ENCODE measurements at places on chromosomes 11 and 22.

GRCh38 chr11:72317982-72318381 lies 74.0 kb upstream of the PHOX2A start:
- no peak for DNase-seq

DNA sequence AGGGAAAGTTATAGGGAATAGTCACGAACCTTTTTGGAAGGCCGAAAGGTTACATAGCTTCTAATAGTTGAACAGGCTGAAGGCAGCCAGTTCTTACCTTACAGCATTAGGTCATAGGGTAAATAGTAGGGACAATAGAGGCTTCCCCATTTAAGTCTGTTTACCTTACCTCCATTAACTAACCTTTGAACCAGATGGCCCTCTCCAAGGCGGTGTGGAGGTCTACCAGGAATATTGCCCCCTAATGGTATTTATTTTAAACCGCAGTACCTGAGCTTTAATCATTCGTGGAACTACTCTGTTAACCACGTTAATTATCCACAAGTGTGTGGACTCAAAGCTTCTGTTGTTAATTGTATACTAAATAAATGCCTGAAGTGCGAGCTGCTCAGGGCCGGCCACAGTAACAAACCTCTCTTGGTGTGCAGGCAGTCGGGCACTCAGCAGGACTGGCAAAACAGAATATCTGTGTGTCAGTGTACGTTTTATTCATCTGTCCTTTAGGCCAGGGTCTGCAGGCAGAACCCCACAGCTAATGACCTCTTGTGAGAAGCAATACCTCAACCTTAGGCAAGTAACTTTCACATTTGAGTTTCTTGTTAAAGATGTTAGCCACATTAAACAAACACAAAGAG lies 81.7 kb downstream of the PRCP start:
- DNase-seq: no peak

DNA sequence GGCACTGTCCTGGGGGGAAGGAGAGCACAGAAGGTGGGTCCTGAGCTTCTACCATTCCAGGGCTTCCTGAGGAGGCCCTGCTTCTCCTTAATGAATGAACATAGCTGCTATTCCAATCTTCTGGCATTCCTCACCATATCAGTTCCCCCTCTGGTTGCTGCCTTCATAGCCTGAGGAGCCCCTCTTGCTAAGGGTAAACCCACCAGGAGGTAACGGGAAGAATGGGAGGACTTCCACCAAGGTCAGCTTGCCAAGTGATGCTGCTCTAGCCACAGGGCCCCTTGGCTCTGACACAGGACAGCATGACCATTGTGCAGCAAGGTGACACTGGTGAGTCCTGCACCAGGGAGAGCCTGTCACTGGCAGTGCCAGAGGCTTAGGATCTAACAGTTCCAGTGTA lies 1022.5 kb downstream of the TBC1D22A start:
- no peak for DNase-seq

DNA sequence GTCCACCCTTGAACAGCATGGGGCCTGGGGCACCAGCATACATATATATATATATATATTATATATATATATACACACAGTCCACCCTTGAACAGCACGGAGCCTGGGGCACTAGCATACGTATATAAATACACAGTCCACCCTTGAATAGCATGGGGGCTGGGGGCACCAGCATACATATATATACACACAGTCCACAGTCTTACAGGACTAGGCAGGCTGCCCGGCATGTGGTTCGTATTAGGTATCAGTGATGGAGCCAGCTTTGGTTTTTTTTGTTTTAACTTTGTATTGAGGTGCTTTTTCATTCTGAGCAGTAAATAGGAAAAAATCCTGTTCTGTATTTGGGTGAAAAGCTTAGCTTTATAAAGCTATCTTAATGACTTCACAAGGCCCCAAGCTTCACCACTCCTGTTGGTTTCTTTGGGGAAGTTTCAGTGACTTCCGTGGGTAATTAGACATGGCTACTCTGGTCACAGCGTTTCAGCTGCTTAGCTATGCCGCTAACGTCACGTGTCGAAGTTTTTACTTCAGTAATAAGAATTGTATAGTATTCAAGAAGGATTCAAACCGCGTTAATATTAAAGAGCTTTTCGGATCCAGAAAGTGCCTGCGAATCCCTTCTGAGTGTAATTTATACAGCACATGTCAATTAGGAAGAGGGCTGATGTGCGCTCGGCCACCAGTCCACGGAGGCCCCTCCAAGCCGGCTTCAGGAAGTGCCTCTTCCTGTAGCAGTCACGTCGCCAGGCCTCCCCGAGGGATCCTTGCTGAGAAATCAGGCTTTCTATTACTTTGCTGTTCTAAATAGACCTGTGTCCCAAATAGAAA lies 179.7 kb downstream of the TBC1D22A start:
- DNase-seq: no peak

DNA sequence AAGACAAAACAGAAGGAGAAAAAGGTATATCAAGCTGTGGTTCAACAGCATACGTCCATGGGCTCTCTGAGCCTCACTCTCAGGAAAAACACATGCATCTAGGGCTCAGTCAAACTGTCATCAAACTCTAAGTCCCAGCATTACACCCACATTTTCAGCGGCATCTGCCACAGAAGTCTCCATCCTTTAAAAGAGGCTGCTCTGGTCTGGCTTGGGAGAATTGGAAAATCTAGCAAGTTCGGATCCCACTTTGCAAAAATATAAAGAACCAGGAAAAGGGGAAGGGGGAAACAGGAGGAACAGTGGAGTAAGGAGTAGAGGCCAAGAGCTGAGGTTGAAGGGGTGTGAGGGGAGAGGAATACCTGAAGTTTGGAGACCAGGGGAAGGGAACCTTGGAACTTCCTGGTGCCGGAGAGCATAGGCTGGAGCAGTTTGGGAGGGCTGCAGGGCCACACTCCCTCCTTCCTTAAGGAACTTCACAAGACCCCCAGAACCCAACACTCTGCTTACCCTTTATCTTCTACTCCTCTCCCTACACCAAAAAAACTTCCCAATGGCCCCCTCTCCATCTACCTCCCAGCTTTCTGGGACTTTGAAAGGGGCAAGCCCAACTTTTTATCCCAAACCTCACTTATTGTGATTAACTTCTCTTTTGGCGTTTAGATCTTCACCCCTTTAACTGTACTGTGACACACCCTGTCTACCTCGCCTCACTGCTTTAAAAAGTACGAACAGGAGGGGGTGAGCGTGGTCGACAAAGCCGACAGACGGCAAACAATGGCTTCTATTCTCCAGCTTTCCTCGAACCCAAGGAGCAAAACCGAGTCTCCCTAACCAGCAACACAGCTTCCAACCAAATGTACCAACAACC lies 4.0 kb downstream of the PAX6 start:
- no peak for DNase-seq

DNA sequence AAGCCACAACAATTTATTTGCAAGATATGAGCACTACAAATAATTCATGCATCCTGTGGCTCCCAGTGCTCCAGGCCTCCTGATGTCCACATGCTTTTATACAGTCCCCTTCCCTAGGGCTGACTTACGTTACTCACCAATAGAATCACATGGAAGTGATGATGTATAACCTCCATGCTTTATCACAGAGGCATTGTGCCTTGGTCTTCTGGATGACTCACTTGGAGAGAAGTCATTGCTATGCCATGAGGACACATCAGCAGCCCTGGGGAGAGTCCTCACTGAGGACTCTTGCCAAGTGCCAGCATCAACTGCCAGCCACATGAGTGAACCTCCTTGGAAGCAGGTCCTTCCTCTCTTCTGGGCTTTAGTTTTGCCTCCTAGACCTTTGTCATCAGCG lies 22.0 kb upstream of the IGSF9B start:
- no peak for DNase-seq

DNA sequence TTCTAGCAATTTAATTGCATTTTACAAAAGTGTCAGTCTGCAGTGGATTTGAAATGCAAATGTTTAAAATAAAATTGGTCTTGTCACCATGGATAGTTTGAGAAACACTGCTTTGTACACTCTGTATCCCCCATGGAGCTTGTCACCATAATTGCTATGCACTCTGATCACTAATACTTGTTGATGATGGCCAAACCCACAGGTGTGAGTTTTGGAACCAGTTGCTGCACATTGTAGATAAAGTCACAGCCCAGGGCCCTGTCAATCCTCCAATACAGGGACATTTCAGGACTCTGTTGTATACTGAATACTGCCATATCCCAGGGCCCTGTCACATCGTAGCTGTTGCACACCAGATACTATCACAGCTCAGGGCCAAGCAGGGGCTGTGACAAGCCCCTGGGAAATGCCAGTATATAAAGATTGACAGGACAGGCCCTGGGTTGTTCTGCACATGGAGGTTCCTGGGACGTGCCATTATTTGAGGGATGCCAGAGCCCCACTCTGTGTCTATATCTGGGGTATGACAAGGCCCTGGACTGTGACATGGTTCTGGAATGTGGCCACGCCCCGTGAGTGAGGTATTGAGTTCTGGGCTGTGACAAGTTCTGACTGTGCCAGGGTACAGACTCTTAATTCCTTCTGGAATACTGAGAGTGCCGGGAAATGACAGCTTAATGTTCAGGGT lies 27.9 kb upstream of the SMPD1 start:
- no peak for DNase-seq

DNA sequence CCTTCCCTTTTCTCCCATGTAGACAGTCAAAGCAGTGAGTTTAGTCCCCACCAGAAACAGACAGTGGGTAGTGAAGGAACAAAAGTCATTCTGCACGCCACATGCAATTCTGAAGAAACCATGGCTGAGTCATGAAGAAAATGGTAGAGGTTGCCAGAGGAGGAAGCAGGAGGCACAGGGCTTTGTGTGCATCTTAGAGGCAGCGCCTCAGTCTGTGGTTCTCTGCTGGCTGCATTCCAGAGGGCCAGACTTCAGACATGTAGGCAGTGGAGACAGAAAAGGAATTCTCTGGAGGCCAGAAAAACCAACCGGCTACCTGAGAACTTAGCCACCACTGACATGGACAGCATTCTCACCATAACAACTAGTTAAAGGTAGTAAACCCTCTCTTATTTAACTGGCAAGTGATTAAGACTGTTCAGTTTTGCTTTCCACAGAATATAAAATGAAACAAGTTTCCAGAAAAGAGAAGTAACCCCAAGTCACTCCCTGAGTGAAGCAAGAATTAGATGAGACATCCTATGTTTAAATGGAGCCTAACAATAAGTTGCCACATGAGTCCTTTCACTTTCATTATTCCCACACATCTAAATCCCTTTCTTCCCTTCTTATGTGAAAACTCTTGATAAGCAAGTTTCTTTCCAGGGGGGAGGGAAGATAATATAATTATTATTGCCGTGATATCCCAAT lies 556.1 kb downstream of the SOX6 start:
- DNase-seq: peak; percentile 5

DNA sequence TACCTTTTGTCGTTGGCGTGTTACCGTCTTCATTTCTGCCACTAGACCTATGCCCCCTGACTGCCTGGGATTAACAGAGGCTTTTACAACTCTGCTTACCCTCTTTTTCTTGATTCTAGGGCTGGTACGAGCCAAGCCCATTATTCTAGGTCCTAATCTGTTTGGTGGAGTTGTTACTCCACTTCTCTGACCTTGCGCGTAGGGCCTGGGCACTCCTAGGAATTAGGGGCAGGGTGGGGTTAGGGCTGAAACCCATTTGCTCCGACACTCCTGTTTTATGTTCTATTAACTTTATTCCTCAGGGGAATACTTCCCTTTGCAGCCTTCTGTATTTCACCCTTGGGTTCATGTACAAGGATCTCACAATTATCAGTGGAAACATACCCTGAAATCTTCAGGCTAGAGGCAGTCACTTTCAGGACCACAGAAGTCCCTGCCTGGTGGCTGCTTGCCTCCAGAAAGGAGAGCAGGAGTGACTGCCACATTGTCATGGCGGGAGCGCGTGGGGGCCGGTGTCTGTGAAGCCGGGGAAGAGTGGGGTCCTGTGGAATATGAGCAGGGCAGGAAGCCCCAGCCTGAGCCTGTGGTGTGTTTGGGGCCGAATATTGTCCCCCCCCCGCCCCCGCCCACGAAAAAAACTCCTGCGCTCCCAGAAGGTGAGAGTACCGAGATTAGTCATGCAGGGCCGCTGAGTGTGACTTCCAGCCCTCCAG lies 731 bp upstream of the SLC37A2 start:
- no peak for DNase-seq

- DNase-seq: no peak
Observed at GRCh38 chr11:31640611-31641010, 131.0 kb downstream of the ELP4 start.

DNA sequence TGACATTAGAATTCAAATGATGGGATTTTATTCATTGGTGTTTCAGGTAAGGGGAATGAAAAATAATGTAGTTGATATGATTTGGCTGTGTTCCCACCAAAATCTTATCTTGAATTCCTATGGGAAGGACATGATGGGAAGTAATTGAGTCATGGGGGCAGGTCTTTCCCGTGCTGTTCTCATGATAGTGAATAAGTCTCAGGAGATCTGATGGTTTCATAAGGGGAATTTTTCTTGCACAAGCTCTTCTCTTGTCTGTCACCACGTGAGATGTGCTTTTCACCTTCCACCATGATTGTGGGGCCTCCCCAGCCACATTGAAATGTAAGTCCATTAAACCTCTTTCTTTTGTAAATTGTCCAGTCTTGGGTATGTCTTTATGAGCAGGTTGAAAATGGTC lies 268.6 kb upstream of the CHORDC1 start:
- no peak for DNase-seq

- no peak for DNase-seq
Observed at GRCh38 chr11:82907371-82907770, 5.8 kb downstream of the DDIAS start.

GRCh38 chr11:88420165-88420791 lies 82.7 kb upstream of the CTSC start:
- no peak for DNase-seq

GRCh38 chr11:14969901-14970323 lies 2.2 kb downstream of the CALCA start:
- DNase-seq: peak; percentile 29

DNA sequence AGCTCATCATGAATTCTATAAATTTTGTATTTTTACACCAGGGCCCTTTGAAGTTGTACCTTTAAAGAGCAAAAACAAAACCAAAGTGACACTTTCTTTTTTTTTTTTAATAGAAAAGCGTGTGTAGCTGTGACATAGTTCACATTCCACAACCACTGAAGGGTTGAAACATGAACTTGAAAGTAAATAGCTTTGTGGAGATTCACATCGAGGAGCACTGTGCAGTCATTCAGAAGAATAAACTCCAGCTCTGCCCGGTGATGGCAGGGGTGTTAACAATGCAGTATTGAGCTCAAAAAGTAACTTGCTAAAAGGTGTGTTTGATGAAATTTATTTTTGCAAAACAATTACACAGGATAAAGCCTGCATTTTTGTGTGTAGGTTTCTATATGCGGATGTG lies 1166.2 kb downstream of the TBC1D22A start:
- no peak for DNase-seq

GRCh38 chr11:105719073-105719822 lies 109.4 kb downstream of the GRIA4 start:
- no peak for DNase-seq

- DNase-seq: no peak
Observed at GRCh38 chr11:56740886-56741285, 7.6 kb downstream of the OR9G4 start.
